ENCODE measurements at places on chromosomes 13 and 19. TPM values are rescaled to one million over a fixed set of nuclear protein-coding genes. Genes with fewer than 3 reads are reported as not detected.

RBM26 gene
- 84.9 TPM for total RNA-seq

KRTDAP gene
- total RNA-seq = 3.3 TPM

TNFRSF19 gene
- 43.5 TPM for total RNA-seq

C19orf44 gene
- total RNA-seq = 6.0 TPM

All from mesothelial cell of epicardium (in vitro differentiated cells).